Cerebellar nuclear complex (tissue), 1 donor: ENCODE measurements at places on chromosomes 6 and 20.

GRCh38 chr6:114707081-114707620 is 364.3 kb upstream of the HS3ST5 start:
- no peak for DNase-seq

DNA sequence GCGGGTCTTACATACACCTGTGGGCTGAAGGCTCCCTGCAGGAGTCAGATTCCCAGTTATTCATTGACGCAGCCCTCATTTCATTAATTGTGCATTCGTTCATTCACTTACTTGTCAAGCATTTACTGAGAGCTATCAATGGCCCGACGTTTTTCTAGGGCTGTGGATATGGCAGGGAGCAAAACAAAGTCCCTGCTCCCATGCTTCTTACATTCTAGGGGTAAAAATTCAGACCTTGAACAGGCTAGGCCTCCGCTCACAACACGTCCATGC is 369 bp upstream of the NSFL1C start:
- DNase-seq: no peak

DNA sequence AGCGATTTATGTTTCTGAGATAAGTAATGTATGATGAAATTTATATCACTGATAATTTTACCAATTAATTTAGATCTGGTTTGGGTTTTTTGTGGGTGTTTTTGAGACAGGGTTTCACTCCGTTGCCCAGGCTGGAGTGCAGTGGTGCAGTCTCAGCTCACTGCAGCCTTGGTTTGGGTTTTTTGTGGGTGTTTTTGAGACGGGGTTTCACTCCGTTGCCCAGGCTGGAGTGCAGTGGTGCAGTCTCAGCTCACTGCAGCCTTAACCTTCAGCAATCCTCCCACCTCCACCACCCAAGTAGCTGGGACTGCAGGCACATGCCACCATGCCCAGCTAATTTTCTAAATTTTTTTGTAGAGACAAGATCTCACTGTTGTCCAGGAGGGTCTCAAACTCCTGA is 13.0 kb downstream of the MRS2 start:
- DNase-seq: no peak

DNA sequence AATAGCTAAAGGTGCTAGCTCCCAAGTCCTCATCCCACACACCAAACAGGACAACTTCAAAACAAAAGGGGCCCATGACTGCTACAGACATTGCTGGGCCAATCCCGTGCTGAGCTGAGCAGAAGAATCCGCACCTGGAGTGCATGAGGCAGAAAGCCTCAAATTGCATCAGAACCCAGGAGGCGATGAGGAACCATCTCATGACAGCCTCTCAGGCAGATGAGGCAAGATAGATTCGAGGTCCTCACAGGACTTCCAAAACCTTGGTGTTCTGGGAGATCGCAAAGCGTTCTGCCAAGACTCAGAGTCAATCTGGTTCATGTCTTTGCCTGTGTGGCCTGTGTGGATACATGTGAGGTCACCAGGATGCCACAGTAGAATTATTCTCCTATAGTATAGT is 32.8 kb upstream of the SSTR4 start:
- no peak for DNase-seq

DNA sequence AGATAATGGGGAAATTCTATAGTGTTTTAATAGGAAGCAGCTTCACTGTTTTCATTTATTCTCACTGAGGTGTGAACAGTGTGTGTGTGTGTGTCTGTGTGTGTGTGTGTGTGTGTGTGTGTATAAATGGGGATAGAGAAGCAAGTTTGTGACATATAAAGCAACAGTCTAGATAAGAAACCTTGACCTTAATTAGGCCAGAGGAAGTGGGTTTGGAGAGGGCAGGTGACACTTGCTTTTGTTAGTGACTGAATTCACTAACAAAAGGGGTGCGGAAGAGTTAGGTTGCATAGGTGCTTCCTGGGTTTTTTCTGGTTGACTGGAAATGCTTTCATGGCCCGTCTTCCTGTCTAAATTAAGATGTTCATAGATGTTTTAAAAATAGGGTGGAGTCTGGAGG is 515.7 kb upstream of the FLRT3 start:
- no peak for DNase-seq

DNA sequence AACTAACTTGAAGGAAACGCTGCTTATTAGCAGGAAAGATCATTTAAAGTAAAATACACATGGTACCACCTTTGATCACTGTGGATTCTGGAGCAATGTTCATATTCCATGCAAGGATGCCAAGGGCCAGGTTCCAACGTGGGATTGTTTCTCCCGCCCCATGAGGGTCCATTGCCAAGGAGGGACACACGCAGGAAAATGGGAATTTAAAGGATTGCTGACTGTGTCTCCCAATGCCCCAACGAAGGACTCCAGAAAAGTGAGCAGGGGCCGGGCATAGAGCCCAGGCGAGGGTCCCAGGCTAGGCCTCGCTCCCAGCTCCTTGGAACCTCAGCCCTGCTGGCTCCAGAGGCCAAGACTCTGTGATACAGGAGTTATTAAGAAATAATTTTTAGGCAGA is 111.2 kb downstream of the DACT2 start:
- DNase-seq: no peak

DNA sequence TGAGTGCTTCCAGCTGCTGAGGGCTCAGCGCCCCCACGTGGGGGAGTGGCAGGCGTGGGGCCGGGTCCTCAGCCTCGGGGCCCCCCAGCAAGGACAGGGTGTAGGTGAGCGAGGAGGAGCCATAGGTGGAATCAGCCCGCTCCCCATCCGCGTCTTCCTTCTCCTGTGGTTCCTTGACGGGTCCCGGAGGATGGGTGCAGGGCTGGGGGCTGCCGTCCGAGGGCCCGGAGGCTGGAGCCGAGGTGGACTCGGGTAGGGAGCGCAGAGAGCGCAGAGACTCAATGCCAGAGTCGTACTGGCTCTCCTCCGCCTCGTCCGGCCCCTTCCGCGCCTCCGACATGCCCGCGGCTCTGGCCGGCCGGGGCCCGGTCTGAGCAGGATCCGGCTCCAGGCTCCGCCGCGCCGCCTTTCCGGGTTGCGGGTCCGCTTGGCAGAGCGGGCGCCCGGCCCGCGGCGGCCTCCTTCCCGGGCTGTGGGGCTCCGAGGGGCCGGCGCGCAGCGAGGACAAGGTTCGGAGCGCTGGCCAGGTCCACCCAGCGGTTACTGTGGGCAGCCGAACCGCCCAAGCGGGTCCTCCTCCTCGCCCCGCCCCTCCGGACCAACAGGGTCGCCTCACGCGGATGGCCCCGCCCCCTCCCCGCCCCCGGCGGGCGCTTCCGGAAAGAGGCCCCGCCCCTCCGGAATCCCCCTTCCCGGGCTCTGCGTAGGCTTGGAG is at the start of gene NFKBIE:
TSS of gene NFKBIE (minus strand) at position 545 of the 715 bp plus-strand sequence. CDS start at position 340, 205 bp downstream.
- peak; percentile 41 for DNase-seq

- no peak for DNase-seq
These were observed 9.3 kb upstream of the NQO2 start for GRCh38 chr6:2990248-2990931.

GRCh38 chr6:140105857-140106256 is 731.4 kb upstream of the CITED2 start:
- DNase-seq: no peak

- DNase-seq: no peak
These were observed 111.7 kb upstream of the PTPRK start for GRCh38 chr6:128632131-128632530.

DNA sequence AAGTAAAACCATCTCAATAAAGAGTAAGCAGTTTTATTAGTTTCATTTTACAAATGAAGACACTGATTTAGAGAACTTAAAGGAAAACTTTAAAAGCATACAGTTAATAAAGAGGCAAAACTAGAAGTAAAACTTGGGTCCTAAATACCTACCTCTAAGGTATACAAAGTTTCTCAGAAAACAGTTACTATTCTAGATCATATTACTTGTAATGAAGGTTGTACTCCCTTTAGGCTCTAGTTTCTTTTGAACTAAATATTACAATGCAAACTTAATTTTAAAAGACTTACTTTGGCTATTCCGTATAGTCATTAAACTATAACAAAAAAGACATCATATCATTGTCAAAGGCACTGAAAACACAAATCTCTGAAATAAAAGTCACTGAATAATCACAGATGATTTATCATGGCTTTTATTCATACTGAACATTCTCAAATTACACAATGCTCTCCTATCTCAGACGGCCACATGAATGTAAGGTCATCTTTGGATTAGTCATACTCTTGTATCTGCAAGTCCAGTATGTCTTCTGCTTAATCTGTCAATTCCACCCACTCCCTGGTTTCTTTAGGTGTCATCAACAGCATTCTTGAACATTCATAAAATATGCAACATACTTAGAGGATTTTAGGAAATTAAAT is 361.6 kb upstream of the RUNX2 start:
- DNase-seq: no peak

GRCh38 chr20:16539280-16540021 is 33.8 kb downstream of the KIF16B start:
- no peak for DNase-seq

GRCh38 chr6:99588618-99589289 is 17.9 kb upstream of the PRDM13 start:
- DNase-seq: no peak

- no peak for DNase-seq
These were observed 1.9 kb downstream of the GRM4 start for GRCh38 chr6:34143884-34144580.

- DNase-seq: no peak
These were observed 60.4 kb upstream of the SUPT3H start for GRCh38 chr6:45438151-45438550.

DNA sequence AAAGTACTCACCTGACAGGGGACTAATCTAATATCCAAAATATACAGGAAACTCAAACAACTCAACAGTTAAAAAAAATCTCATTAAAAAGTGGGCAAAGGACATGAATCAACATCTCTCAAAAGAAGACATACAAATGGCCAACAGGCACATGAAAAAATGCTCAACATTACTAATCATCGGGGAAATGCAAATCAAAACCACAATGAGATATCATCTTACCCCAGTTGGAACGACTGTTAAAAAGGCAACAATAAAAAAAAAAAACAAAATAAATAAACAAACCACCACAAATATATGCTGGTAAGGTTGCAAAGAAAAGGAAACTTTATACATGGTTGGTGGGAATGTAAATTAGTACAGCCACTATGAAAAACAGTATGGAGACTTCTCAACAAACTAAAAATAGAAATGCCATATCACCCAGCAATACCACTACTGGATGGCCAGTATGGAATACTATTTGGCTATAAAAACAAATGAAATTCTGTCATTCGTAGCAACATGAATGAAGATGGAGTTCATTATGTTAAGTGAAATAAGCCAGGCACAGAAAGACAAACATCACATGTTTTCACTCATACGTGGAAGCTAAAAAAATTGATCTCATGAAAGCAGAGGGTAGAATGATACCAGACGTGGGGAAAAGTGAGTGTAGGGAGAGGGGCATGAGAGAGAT is 6.6 kb downstream of the SIRPB2 start:
- no peak for DNase-seq

GRCh38 chr20:47146686-47147085 is 209.8 kb downstream of the ZMYND8 start:
- DNase-seq: no peak

DNA sequence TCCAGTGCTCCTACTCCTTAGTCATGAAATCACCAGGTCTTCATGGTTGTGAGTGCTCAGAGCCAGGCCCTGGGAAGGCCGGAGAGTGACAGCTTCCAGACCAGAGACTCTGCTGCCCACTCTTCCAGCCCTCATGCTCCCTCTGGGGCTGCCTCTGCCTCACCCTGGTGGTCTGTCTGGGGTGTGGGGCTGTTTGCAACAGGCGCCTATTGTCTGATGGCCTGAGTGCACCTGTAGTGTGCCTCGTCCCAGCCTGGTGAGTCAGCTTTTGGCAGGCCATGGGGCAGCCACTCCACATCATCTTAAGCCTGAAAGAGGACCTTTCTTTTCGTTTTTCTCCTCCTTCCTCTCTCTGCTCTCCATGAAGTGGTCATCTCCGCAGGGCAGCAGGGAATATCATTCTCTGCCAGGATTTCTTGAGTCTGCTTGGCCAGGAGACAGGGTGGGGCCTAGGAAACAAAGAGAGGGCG is 173.8 kb downstream of the VEGFA start:
- DNase-seq: no peak

GRCh38 chr20:34542439-34542838 is 16.1 kb upstream of the MAP1LC3A start:
- no peak for DNase-seq

DNA sequence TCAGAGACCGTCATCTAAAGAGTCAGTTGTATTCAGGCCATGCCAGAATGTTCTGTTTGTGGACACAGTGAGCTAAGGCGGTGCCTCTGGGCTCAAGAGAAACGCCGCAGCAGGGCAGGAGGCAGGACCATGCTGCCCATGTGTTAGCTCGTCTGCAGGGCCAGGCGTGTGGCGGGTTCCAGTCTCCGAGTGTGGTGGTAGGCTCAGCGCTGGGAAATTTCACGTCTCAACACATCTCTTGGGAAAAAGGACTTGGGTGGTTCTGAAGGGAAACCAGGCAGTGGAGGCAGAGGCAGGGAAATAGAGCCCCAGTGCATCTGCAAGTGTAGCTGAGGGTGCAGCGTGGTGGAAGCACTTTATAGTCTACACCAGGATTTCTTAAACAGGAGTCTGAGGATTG is 56.9 kb upstream of the TAGAP start:
- no peak for DNase-seq

DNA sequence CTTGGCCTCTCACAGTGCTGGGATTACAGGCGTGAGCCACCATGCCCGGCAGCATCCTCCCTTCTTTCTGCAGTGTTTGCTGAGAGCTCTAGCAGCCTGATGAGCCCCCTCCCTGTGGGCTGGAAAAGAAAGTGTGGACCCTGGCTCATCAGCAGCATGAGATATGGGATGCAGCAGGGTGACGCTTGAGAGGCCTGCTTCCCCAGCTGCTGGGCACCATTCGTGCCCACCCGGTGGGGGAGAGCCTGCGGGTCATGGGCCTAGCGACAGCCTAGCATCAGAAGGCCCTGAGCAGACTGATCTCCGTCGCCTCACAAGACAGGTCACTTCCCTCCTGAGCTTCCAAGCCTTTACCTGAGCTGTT is 16.0 kb upstream of the CCDC167 start:
- no peak for DNase-seq

- no peak for DNase-seq
These were observed 17.7 kb upstream of the TNFAIP3 start for GRCh38 chr6:137849181-137849980.

DNA sequence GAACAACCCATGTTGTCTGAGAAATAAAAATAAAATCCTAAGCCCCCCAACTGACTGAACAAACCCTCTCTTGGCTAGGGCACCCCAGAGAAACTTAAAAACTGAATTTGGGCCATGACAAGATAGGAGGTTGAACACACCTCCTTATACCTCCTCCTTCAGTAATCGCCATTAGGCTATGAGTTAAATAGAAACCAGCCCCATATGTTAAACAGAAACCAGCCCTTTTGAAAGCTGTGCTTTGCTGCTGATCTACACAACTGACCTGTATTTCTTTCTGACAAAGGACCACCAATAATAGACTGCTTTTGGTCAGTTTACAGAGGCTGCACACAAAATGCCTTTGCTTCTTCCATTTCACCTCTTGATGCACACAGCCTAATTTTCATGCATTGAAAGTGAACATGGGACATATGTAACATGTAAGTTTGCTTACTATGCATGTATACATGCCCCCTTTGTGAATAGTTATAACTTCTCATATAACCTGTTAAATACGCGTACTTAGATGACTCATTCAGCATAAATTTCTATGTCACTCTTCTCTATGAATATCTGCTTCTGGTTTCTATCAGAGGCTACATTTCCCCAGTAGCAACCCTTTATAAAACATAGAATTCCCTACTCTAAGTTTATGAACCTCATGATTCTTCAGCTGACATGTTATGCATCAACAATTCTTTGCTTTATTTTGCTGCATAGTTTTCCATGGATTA is 462.9 kb downstream of the COL12A1 start:
- no peak for DNase-seq
